ENCODE measurements at places on chromosomes 6 and 20. TPM values are rescaled to one million over a fixed set of nuclear protein-coding genes. Genes with fewer than 3 reads are reported as not detected.

GRCh38 chr6:130105996-130106704, 87.8 kb downstream of the L3MBTL3 start:
- DNase-seq, result no peak

Gene EYS
- polyA plus RNA-seq, result not detected

Gene SOX4
- 0.75 TPM for polyA plus RNA-seq

DNA sequence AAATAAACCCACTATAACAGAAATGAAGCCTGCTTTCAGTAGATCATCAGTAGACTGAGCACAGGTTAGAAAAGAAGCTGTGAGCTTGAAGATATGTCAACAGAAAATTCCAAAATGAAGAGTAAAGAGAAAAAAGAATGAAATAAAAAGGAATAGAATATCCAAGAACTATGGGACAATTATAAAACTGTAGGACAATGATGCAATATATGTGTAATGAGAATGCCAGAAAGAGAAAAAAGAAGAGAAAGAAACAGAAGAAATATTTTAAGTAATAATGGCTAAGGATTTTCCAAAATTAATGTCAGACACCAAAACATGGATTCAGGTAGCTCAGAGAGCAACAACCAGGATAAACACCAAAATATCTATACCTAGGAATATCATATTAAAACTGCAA, 191.4 kb upstream of the PLN start:
- DNase-seq, result no peak

- no peak for DNase-seq
Observed at GRCh38 chr20:47334022-47334551, 22.4 kb downstream of the ZMYND8 start.

Gene RAMACL
- polyA plus RNA-seq, result 0.58 TPM

Data from immature natural killer cell (primary cell).